ENCODE measurements at places on chromosomes 1 and 21.

- DNase-seq: no peak
- no peaks in the 10 kb centered on the region for H3K27me3 ChIP-seq
- H3K4me1 ChIP-seq: no peaks in the 10 kb centered on the region
- H3K36me3 ChIP-seq: no peaks in the 10 kb centered on the region
Observed at GRCh38 chr21:16519644-16520043, 789.9 kb downstream of the USP25 start.

DNA sequence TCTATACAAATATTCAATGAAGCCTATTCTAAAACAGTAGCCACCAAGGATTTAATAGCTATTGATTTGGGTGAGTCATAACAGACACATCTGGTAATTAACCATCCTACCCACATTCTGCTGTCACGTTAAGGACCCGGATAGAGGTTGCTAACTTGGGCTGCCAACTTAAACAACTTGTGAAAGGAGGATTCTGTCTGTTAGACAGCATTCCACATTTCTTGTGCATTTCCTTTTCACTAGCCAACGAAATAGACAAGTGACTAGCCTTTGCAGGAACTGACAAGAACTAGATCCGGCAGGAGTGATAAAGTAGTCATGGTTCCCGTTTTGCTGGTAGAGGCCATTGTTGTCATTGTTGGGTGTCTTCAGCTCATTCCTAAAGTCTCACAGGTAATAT, 9.5 kb downstream of the DSCAM start:
- H3K36me3 ChIP-seq: no peaks in the 10 kb centered on the region
- peaks cover 31% of the 10 kb centered on the region for H3K27me3 ChIP-seq
- no peak overlapping the region for H3K27ac ChIP-seq
- H3K4me3 ChIP-seq: no peak overlapping the region
- H3K4me1 ChIP-seq: peaks cover 3% of the 10 kb centered on the region
- no peak for DNase-seq

DNA sequence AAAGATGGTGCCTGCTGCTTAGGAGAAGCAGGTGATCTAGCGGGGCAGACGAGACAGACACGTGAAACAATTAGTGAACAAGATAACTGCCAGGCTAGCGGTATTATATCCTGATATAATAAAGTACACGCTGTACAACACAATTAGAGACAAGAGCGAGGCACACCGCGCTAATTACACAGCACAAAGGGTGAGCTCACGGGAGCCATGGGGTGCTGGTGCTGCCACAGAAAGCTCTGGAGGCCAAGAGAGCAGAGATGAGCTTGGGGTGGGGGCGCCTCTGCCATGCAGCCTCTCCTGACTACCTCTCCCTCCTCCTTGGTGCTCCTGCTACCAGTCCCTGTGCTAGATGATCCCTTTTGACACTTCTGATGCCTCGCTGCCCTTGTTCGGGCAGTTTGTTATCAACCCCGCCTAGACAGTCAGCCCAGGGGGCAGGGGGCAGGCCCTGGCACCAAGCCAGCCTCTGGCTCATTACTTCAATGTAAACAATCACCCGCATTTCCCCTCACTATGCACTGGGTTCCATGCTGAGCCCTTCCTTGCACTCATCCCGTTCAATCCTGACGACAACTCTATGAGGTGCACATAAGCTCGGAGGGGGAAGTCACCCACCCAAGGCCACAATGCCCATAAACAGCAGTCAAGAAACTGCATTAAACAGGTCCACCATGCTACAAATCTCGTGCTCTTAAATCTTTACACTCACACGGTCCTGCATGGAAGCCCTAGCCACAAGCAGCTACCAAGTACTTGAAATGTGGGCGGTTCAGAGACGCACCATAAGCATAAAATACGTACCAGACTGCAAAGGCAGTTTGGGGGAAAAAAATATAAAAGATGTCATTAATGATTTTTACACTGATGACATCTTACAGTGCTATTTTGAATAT, 103.0 kb downstream of the SSBP3 start:
- H3K36me3 ChIP-seq: no peaks in the 10 kb centered on the region
- no peak for DNase-seq
- no peak overlapping the region for H3K4me3 ChIP-seq
- no peaks in the 10 kb centered on the region for H3K27me3 ChIP-seq
- H3K4me1 ChIP-seq: peaks cover 19% of the 10 kb centered on the region
- peak overlapping the region; percentile 79 for H3K27ac ChIP-seq

DNA sequence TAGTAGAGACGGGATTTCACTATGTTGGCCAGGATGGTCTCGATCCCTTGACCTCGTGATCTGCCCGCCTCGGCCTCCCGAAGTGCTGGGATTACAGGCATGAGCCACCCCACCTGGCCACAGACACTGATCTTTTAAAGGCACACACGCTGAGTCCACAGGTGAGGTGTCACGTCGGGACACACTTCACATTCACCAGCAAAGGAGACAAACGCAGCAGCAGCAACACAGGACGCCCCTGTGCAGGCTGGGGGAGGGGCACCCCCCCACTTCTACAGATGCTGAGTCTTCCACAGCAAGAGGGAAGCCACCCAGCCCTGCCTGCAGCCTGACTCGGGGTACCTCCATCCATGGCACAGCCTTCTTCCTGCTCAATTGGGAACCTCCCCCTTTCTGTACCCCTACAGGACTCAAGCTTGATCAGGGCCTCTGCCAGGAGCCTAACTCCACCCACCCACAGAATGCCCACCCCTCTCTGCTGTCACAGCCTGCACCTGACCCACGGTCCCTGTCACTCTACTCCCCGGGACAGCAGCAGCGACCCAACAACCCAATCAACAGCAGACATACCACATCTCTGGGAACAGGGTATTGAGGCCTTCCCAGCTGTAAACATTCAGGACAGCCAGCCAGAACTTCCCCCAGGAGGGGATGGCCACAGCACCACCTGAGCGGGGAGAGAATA, 9.5 kb downstream of the LSS start:
- H3K27me3 ChIP-seq: no peaks in the 10 kb centered on the region
- DNase-seq: no peak
- H3K4me3 ChIP-seq: no peak overlapping the region
- H3K36me3 ChIP-seq: peaks cover 13% of the 10 kb centered on the region
- H3K27ac ChIP-seq: no peak overlapping the region
- H3K4me1 ChIP-seq: peaks cover 17% of the 10 kb centered on the region

GRCh38 chr1:43337588-43337987, at the start of gene MPL:
TSS of gene MPL (plus strand) at chr1:43337818. CDS start at chr1:43337849, 31 bp downstream.
- H3K36me3 ChIP-seq: no peaks in the 10 kb centered on the region
- H3K27ac ChIP-seq: no peak within 1 kb of the TSS
- H3K4me3 ChIP-seq: no peak within 1 kb of the TSS
- no peaks in the 10 kb centered on the region for H3K27me3 ChIP-seq

DNA sequence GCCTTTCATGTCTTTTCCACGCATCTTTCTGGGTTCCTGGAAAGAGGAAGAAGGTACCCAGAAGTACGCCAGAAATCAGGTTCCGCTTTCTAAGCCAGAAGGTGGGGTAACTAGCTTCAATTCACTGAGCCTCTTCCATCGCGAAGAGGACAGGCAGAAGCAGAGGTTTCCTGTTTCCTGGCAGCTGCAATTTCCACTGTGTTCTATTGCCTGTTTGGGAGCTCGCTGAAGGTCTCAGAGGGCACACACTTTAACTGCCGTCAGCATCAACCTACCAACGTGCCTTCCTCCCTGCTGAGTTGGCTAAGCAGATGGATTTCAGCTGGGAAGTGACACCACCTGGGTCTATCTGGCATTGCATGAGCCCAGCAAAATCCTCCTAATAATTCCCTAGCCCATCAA, 10.0 kb downstream of the NCF2 start:
- H3K27ac ChIP-seq: peak overlapping the region; percentile 96
- peaks cover 49% of the 10 kb centered on the region for H3K4me1 ChIP-seq
- H3K36me3 ChIP-seq: no peaks in the 10 kb centered on the region
- peak overlapping the region; percentile 84 for H3K4me3 ChIP-seq
- peak; percentile 81 for DNase-seq

GRCh38 chr1:227934476-227935313, 13.0 kb downstream of the WNT9A start:
- no peak overlapping the region for H3K4me3 ChIP-seq
- no peak for DNase-seq
- peaks cover 6% of the 10 kb centered on the region for H3K27me3 ChIP-seq
- peaks cover 4% of the 10 kb centered on the region for H3K4me1 ChIP-seq
- no peak overlapping the region for H3K27ac ChIP-seq
- H3K36me3 ChIP-seq: no peaks in the 10 kb centered on the region
